ENCODE measurements at places on chromosomes 1 and 21.

DNA sequence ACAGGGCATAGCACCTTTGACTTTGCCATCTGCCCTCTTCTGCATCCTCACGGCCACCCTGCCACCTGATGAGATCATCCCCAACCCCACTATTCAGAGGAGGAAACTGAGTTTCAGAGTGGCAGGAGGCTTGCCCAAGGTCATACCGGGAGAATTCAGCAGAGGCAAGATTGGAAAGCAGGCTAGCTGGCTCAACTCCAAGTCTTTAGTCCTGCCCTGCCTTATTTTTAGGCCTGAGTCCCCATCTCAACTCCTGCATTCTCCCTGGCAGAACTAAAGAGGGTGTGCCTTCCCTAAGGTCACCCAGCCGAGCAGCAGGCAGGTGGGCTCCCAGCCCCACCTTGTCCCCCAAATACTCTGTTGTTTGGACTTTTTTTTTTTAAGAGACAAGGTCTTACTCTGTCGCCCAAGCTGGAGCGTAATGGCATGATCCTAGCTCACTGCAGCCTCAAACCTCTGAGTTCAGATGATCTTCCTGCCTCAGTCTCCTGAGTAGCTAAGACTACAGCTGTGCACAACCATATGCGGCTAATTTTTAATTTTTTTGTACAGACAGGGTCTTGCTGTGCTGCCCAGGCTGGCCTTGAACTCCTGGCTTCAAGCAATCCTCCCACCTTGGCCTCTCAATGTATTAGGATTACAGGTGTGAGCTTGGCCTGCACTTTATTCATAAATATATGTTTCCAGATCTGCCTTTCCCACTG, 13.8 kb upstream of the FGR start:
- peaks cover 51% of the 10 kb centered on the region for H3K4me1 ChIP-seq
- no peak for DNase-seq
- H3K27me3 ChIP-seq: no peaks in the 10 kb centered on the region
- H3K4me3 ChIP-seq: no peak overlapping the region
- no peak overlapping the region for H3K27ac ChIP-seq
- no peaks in the 10 kb centered on the region for H3K36me3 ChIP-seq

GRCh38 chr1:35112668-35113067, 33.5 kb downstream of the ZMYM1 start:
- H3K4me3 ChIP-seq: no peak overlapping the region
- peaks cover 31% of the 10 kb centered on the region for H3K36me3 ChIP-seq
- no peak overlapping the region for H3K27ac ChIP-seq
- no peaks in the 10 kb centered on the region for H3K27me3 ChIP-seq

DNA sequence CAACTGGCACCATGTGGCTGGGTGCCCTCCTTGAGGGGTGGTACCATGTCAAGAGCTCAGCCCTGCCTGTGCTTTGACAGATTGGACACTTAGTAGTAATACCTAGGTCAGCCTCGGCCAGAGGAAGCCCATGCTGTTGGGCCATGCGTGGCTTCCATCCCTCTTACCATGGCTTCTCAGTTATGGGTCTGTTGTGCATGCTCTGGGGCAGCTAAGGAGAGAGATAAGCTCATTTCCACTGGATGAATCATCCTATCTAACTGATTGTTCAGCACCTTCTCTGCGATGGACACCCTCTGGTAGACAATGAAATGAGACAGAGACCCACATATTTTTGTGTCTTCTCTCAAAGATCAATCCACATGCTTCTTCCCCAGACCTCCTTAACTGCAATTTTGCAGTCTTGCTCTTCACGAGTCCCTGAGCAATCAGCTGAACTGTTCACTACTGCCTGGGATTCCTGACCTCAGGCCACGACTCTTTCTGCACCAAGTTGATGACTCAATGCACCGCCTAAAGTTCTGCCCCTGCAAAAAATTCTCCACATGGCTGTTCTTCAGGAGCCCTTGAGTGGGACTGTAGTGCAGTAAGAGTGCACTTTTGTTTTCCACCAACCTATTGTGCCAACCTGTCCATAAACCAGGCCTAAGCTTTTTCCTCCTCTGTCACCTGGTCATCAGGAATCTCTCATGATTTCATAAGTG, 6.9 kb upstream of the TRIM62 start:
- no peaks in the 10 kb centered on the region for H3K36me3 ChIP-seq

DNA sequence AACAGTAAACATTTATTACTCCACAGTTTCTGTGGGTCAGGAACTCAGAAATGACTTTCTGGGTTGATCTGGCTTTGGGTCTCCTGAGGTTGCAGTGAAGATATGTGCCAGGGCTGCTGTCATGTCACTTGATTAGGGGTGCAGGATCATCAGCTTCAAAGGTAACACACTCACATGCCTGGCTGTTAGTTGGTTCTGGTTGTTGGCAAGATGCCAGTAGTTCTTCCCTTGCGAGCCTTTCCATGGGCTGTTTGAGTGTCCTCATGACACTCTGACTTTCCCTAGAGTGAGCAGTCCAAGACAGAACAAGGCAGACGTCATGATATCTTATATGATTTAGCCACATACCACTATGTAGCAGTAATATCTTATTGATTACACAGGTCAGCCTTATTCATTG, 1.8 kb downstream of the SWT1 start:
- DNase-seq: no peak
- no peak overlapping the region for H3K27ac ChIP-seq
- no peaks in the 10 kb centered on the region for H3K36me3 ChIP-seq
- H3K4me3 ChIP-seq: no peak overlapping the region
- no peaks in the 10 kb centered on the region for H3K27me3 ChIP-seq
- H3K4me1 ChIP-seq: peaks cover 28% of the 10 kb centered on the region

DNA sequence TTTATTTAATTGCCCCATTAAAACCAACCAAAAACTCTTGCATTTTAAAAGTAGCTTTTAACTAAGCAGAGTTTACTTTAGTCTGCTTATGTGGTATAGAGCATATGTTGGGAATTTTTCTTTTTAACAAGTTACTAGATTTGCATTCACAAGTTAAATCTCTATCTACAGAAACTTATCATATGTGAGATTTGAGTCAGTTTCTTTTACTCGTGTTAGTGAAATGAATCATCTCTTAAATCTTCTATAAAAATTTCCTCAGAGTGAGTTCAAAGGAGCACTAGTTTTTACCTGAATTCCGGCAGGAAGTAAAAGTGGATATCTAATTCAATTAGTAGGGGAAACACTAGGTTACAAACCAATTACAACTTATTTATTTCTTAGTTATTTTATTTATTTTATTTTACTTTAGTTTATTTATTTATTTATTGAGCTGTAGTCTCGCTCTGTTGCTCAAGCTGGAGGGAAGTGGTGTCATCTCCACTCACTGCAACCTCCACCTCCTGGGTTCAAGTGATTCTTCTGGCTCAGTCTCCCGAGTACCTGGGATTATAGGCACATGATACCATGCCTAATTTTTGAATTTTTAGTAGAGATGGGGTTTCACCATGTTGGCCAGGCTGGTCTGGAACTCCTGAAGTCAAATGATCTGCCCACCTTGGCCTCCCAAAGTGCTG, 1609.6 kb upstream of the B3GALT2 start:
- H3K27me3 ChIP-seq: no peaks in the 10 kb centered on the region
- no peaks in the 10 kb centered on the region for H3K4me1 ChIP-seq
- no peak overlapping the region for H3K4me3 ChIP-seq
- no peak for DNase-seq
- H3K27ac ChIP-seq: no peak overlapping the region
- H3K36me3 ChIP-seq: no peaks in the 10 kb centered on the region

GRCh38 chr1:47380699-47381098, 35.4 kb upstream of the FOXE3 start:
- H3K4me1 ChIP-seq: no peaks in the 10 kb centered on the region
- H3K27me3 ChIP-seq: no peaks in the 10 kb centered on the region
- no peak overlapping the region for H3K27ac ChIP-seq
- no peak overlapping the region for H3K4me3 ChIP-seq
- no peak for DNase-seq

DNA sequence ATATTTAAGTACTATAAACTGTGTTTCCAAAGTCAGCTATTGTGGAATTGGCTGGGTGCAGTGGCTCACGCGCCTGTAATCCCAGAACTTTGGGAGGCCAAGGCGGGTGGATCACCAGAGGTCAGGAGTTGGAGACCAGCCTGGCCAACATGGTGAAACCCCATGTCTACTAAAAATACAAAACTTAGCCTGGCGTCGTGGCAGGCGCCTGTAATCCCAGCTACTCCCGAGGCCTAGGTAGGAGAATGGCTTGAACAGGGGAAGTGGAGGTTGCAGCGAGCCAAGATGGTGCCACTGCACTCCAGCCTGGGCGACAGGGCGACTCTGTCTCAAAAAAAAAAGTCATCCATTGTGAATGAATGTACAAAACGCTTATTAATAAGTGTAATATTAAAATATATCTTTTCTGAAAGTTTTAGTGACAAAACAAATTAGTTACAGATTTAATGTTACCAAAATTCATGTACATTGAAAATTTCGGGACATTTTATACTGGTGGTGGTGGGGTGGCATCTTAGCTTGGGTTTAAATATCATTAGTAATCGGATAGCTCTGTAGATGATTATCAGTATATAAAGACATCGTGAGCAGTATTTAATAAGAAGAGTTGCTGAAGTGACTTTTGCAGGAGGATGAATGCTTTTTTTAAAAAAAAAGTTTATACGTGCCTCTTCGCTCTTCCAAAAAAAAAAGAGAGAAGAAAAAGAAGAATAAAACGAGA, 503 bp upstream of the SRSF11 start:
- H3K27ac ChIP-seq: peak overlapping the region; percentile 96
- no peak for DNase-seq
- peaks cover 8% of the 10 kb centered on the region for H3K36me3 ChIP-seq
- H3K4me1 ChIP-seq: peaks cover 14% of the 10 kb centered on the region
- H3K27me3 ChIP-seq: no peaks in the 10 kb centered on the region
- H3K4me3 ChIP-seq: peak overlapping the region; percentile 76

DNA sequence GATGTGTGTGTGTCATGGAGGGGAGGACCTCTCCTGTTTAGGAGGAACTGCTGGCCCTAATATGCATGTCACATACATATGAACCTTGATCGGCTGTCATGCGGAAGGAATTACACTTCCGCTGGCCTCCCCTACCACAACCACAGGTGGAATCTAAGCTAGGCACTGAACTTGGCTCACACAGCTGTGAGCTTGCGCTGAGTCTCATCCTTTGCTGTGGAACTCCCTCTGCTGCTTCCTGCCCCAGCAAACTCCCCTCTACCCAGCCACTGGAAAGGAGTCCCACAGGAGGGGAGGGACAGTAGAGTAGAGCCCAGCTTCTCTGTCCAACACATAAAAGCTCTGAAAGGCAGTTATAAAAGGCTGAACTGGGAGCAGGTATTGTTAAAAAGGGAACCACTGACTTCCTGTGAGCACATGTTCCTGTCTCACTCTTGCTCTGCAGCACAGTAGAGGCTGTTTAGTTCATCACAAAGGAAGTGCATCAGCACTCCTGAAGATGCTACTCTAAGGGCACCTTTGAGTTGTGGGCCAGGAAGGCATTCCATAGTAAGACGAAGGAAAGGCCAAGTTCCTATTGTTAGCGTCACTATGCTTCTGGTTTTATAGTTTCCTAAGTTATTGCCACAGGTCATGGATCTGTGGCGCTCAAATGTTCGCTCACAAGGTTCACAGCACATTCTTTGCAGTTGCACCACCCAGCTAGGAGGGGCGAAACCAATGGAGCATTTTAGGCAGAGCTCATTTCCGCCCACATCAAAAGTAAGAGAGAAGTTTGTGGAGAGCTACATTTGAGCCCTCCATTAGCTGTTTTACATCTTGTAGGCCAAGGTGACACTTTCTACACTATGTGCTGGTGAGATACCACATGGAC, 17.7 kb upstream of the PTPRC start:
- no peaks in the 10 kb centered on the region for H3K27me3 ChIP-seq
- peak overlapping the region; percentile 47 for H3K27ac ChIP-seq
- no peaks in the 10 kb centered on the region for H3K36me3 ChIP-seq
- H3K4me3 ChIP-seq: peak overlapping the region; percentile 40
- DNase-seq: peak; percentile 70
- H3K4me1 ChIP-seq: peaks cover 38% of the 10 kb centered on the region

DNA sequence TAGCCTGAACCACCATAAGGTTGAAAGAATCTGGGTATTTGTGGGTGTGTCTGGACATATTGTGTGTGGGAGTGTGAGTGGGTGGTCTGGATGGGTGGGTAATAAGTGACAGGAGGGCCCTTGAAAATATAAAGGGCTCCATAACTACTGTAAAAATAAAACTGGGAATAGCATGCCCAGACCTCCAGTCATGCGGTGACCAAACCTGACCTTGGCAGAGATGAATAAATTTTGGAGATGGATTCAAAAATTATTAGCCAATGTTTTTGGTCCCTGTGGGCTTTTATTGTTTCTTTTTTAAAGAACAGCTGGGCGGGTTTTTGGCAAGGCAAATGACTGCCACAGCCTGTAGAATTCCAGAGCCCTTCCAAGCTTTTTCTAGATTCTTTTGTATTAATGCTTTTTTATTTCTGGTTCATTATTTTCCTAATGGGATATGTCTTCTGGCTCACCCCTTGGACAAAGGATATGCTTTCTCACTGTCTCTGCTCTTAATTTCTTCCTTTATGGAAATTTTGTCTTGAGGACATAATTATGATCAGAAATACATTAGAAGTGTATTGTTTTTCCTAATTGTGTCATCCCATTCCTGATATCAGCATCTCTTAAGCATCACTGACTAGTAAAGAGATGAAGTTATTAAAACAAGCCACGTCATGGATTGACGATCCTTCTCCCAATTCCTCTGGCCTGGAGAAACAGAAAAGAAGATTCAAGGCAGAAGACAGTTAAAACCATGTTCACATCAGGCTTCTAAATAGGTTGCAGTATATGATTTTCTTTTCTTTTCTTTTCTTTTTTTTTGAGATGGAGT, 69.5 kb downstream of the NTMT2 start:
- no peak overlapping the region for H3K4me3 ChIP-seq
- no peaks in the 10 kb centered on the region for H3K36me3 ChIP-seq
- H3K27ac ChIP-seq: no peak overlapping the region

- no peak overlapping the region for H3K27ac ChIP-seq
These were observed 1.9 kb upstream of the GPR52 start for GRCh38 chr1:174445817-174446216.

All from CD14-positive monocyte (primary cell).